ENCODE measurements at places on chromosomes 3 and 15.

DNA sequence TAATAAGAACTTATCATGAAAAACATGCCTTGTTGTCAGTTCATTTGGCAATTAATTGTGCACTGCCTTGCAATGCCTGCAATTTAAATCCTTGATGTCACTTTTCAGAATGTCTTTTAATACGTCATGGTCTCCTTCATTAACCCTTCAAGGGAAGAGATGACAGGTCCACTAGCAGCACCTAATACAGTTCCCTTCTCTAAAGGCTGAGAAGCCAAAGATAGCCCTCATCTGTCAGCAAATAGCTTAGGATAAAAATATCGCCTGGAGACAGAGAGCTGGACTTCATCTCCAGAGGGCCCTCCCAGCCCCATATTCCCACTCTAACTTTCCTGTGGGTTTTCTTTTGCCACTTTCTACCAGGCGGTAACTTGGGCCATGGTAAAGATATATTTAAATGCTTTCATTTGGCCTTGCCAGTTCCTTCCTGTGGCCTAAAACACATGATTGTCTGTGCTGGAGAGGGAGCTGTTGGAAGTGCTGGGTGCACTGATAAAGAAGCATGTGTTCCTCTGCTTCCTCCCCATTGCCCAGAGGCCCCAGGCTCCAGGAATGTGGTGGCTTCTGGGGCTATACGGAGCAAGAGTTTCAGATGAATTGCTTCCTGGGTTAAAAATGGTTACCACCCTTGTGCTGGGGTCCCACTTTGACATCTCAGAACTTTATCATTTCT lies 76.3 kb upstream of the UMPS start:
- DNase-seq: no peak

DNA sequence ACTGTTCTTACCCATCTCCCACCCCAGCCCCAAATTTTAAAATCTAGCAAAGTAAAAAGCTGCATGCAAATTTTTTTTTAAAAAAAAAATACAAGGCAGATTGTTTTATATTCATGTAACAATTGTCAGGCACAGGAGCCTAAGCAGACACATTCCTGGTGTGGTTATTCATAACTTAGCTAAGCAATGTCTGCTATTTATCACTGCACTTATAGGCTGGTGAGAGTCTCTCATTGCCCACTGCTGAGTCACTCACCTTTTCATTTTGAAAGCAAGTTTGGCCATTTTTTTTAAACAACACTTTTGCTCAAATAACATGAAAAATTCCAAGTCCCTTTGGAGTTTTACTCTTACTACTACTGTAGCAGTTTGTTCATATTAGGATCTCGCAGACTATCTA lies 413.9 kb downstream of the RBMS3 start:
- DNase-seq: no peak

DNA sequence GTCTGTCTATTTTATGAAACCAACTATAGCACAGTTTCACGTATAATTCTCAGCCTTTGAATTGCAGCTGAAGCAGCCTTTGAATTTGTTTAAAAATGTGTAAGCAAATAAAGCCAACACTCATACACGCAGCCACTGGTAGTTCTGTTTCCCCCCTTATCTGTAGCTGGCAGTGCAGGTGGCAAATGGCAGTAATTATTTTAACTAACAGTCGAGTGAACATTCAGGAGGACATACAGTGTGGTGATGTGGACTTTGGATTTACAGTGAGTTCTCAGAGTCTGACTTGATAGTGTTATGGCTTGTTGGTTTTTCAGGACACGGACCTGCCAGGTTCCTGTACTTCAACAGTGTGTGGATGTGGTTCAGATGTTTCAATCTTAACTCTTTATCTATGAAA lies 64.0 kb upstream of the SKOR1 start:
- peak; percentile 15 for DNase-seq

DNA sequence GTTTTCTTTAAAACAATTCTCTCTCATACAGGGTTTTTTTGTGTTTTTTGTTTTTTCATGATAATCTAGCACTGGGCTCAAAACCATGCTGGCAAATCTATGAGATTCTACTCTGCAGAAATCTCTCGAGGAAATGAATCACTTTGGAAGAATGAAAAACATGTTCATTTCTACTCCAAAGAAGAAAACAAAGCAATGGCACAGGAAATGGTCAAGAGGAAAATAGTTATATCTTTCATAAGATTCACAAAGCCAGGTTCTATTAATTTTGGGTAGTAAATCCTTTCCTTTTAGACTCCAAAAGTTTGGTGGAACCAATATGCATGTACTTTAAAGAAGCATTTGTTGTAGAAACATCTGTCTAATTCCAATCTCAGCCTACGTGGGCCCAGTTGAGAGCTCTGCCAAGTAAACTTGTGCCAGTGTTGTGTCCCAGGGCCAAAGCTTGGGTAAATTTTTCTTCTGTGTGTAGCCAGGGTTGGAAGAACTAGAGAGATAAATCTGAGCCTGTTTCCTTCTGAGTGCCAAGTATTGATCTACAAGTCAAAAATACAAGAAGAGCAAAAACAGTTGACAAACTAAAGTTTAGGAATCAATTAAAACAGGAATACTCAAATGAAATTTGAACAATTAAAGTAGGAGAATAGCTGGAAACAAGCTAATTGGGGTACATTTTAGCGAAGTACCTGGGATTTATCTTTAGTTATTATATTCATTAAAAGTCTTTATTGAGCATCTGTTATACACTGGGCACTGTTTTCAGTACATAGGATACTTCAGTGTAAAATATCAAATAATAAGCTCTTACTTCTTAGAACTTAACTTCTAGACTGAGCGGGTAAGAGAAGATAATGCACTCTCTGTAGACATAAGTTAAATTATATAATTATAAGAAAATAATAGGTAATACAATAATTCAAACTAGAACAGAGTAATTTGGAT lies 657.5 kb upstream of the NECTIN3 start:
- no peak for DNase-seq

DNA sequence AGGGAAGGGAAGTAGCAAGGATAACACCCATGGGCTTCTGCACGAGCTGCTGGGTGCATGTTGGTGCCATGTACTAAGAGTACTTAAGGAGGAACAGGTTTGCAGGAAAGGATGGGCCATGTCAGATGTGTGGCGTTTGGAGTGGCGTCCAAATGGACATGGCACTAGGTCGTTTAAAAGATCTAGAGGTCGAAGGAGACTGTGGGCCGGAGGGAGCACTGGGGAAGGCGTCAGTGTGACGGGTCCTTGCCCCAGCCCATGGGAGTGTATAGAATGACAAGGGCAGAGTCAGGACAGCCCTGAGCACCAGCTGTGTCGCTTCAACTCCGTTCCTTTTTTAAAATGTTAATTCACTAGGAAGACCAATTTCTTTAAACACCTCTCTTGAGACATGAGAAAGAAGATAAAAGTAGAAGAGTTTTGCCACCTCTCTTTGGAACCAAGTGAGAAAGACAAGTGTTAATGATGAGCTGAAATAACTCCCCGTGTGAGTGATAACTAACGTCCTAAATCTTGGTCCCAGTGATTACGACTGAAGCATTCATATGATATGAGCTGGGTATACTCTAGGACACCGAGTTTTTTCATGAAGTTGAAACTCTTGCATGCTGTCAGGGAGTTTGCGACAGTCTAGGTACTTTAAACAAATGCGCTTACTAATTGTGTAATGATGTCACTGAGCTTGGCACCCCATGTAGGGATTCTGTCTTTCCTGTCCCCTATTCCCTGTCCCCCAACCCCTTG lies 23.8 kb downstream of the LYSMD4 start:
- no peak for DNase-seq

DNA sequence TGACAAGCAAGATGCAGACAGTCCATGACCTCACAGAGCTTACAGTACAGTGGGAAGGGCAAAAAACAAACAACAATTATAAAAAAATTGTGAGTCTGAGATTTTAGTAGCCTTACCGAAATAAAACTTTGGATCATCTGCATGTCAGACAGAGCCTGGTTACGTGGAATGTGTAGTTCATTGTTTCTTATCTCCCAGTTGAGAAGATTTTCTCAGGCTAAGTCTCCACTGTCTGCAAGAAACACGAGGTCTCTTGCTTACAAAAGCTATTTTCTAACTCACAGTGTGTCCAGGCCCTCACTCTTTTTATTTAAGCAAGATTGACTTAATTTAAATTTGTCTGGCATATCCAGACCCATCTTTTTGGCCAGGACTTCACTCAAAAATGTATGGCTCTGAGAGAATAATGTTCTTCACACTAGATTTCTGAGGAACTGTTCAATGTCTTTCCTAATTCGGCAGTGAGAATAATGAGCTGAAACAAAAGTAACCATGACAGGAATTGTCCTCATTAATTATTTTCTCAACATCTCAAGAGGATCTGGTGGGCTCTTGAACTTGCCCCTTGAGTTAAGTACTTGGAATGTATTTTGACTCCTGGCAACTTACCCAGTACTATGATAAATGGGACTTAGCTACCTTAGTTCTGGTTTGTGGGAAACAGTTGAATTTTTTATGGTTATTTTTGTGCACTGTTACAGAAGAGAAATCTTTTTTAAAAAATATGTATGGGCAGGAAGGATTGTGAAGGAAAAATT lies 265.1 kb upstream of the COL8A1 start:
- no peak for DNase-seq

GRCh38 chr3:146249921-146250320 lies 984 bp downstream of the PLSCR4 start:
- DNase-seq: no peak

GRCh38 chr3:160605315-160605714 lies 39.9 kb upstream of the KPNA4 start:
- DNase-seq: no peak

DNA sequence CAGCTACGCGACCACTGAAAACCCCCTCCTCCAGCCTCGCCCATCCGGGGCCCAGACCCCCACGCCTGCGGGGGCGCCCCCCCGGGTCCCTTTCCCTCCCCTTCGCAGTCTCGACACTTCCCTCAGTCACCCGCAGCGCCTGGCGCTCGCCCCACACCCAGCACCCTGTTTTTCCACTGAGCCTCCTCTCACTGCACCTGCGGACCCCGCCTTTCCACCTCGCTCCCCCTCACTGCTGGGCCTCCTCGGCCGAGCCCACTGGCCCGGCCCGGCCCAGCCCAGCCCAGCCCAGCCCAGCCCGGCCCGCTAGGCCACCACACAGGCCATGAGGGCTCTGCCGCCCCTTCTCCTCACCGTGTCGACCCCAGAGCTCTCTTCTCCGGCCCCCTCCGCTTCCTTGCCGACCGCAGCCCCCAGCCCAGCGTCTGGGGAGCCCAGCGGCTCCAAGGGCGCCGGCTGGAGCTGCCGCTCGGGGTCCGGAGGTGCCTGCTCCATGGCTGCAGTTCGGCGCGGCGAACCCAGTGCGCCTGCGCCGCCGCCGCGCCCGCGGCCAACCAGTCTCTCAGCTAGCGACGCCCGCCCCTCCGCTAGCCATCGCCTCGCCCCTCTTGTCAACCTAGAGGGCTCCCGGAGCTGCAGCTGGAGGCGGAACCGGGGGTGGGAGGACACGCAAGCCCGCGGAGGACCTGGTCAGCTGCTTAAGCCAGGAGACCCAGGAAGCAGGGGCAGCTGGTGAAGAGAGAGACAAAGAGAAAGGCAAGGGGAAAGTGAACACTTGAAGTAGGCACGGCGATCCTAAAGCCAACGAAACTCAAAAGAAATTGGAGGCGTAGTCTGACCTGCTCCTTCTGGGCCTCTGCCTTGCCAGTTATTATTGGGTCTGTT lies at the start of gene SNX4:
Gene SNX4 (minus strand): TSS at position 525 of the 885 bp plus-strand sequence. CDS start 30 bp downstream, at position 495.
- peak; percentile 92 for DNase-seq

DNA sequence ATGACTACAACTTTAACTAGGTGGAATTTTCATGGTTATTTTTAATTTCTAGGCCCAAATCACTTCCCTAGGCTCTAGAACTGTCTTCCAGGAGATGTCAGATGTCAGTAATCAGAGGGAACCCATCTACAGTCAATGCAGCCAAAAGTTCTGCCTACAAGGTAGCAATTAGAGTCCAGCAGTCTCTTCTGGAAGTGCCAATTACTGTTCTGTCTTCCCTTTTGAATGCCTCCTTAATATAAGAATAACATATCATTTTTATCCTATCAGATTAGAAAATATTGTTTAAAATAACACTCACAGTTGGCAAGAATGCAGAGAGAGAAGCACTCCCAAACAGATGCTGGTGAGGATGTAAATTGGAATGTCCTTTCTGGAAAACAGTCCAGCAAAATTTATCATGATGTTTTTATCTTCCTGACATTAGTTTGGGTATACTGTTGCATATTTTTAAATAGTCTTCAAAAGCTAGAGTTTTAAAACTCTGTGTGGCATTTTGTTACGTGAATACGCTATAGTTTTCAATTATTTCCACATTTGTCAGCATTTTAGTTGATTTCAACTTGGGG lies 543.7 kb downstream of the FHIT start:
- DNase-seq: no peak

DNA sequence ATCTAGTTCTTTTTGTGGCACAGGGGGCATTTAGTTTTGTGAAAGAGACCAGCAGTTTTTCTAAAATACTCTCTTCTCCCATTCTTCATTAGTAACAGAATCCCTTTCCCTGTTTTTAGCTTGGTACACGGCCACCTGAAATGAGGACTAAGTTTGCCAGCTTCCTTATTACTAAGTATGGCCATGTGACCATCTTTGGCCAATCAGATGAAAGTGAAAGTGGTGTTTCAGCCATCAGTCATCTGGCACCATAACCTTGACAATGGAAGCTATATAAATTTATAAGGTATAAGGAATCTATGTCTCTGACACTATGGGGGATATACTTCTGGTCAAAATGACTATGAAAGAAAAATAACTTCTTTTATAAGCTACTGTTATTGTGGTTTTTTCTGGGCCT lies 570.4 kb downstream of the AGBL1 start:
- no peak for DNase-seq

- DNase-seq: no peak
Measured at GRCh38 chr3:179256813-179257212, 5.9 kb upstream of the KCNMB3 start.

DNA sequence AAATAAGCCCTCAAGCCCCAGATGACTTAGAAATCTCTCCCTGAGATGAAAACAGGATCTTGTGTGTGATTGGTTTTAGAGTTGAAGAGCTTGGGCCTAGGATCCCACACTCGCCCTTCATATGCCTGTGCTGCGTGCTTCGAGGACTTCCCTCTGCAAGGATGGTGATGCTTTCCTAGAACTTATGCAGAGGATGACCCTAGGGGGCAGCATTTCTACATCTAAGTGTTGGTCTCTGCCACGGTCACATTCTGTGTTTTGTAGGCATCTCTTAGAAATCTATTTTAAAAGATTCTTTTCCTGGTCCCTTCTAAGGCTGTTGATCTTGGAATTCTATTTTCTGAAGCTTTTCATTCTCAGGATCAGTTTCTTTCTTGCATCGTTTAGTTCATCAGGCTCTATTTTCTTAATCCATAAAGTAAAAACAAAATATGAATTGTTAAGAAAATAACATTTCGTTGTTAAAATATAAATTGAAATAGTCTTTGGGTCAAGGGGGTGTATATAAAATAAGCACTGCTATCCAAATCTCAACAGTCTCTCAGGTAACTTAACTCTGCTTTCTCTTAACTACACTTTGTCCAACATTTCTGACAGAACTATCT lies 45.7 kb downstream of the WDR76 start:
- DNase-seq: peak; percentile 89

All from cerebellar cortex (tissue), 1 donor.